ENCODE measurements at places on chromosomes 2 and 18.

DNA sequence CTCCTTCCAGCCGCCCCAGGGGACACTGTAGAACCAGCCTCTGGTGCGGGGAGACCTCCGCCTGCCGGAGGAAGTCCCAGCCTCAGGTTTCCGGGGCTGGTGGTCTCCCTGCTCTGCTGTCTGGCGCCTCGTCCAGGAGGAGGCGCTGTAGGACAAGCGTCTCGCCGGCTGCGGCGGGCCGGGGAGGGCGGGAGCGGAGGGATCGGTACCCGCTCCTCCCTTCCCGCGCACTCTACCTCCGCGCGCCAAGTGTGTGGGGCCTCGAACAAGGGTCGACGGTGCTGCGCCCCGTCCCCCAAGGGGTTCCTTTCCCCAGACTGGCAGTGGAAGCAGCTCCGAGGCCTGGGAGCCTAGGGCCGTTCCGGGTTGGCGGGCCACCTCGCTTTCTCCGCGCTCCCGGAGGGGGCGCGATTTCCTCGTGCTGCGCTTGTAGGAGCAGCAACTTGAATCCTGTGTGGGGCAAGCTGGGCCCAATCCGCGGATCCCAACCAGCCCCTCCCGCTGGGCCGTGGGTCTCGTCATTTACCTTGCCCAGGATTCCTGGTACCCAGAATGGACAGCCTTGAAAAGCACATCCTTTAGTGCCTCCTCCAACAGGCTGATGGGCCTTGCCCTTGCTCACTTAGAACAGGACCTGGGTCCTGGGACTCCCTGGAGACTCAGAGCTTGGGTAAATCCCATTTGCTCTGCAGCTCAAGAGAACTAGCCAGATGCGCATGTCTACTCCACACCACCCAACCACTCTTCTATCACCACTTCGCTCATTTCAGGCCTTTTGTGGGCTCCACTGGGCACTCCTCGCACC, 10.6 kb upstream of the HOXD4 start:
- DNase-seq: peak; percentile 83

GRCh38 chr2:7405861-7406715, 488.9 kb downstream of the RNF144A start:
- no peak for DNase-seq

DNA sequence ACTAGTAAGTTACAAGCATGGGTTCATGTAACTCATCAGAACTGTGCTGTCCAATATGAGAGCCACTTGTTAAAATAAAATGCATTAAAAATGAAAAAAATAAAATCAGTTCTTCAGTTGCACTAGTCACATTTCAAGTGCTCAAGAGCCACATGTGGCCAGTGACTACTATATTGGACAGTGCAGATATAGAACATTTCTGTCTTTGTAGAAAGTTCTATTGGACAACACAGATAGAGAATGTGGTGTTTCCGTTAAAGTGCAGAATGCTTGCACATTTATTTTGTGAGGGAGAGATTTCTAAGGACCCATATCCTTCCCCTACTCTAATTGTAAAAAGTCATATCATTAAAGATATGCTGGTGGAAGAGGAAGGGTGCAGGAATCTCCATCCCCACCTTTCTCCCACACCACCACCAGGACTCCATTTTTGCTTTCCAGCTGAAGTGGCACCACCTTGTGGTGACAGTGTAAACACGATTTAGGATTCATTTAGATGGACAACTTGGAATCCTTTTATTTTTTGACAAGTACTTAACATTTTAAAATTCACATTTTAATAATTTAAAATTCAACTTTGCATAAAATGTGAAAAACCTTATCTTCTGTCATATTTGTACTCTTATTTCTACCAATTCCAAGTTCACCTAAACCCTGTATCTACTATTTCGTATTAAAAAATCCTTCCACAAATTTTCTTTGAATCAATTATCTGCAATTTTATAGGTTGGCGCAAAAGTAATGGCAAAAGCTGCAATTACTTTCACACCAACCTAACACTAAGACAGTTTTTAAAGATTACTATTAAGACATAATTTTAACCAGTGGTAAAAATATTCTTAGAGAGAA, 9.4 kb upstream of the CD302 start:
- peak; percentile 74 for DNase-seq

- DNase-seq: no peak
Observed at GRCh38 chr2:14418115-14418514, 214.4 kb upstream of the LRATD1 start.

DNA sequence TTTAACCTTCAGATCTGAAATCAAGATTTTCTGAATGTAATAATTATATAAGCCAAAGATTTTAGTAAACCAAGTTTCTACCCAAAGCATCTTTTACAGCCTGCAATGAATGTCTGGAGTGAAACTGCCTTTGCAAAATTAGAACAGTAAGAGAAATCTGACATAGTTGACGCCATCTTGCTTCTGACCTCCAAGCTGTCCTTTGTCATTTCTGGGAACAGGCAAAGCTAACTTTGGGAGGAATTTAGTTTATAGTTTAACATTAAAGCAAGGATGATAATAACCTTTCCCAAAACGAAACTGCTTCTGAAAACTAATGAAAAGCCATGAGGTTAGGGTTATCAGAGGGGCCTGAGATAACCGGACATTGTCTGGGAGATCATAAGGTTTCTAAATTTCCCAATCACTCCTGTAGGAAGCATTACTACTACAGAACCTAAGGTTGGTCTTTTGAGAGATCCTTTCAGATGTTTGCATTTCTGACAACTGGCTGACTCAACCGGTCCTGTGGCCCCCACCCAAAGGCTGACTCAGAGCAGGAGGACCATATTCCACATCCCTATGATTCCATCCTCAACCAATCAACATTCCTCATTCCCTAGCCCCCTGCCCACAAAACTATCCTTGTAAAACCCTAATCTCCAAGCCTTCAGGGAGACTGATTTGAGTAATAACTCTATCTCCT, 124.5 kb downstream of the TMEM131 start:
- DNase-seq: no peak

GRCh38 chr2:227716501-227716900, 1.3 kb downstream of the SLC19A3 start:
- no peak for DNase-seq

DNA sequence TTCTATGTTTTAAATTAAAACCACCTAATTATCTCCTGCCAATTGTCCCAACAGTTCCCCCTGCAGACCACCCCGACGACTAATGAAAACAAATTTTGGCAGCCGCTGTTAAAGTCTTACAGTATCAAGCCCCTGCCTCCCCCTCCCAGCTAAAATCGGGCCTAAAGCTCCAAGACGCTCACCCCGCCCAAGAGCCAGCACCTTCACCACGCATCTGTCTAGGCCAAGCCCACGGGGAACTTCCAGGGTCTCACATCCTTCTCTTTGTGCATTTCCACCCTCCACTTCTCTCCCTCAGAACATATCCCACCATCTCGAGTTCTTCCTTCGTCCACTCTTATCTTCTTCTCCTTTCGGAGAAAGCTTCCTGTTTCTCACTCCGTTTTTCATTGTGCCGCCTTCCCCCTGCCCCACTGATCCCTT, 445 bp downstream of the PRPF40A start:
- peak; percentile 67 for DNase-seq

DNA sequence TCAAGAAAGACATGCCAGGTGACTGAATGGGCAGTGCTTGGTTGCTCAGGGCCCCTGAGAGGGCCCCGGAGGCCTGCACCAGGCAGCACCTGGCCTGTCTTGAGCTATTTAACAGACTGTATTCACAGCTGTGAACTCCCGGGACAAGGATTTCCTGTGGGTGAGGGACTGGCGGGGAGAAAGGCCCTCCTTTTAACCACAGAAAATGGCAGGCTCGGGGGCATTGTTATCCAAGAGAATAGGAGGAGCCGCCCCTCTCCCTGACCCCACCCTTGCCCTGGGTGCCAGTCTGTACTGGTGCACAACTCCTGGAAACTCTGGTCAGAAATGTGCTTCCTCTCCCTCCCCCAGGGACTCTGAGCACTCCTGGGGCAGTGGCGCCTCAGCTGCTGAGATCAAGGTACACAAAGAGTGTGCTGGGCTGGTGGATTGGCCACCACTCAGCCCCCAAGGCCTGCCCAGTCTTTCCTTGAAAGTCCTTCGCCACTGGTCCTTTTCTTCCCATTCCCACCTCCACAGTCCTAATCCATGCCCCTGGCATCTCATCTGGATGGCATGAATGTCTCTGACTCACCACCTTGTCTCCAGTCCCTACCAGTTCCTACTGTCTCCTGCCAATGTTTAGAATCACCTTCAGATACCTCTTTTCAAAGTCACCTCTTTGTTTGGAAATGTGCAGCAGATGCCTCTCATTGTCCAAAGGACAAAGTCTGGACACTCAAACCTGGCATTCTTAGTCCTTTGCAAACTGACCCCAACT, 19.6 kb upstream of the EPAS1 start:
- no peak for DNase-seq

- DNase-seq: no peak
Observed at GRCh38 chr18:8322486-8322885, 286.8 kb upstream of the RAB12 start.

GRCh38 chr2:221482666-221483455, 89.2 kb downstream of the EPHA4 start:
- DNase-seq: no peak

DNA sequence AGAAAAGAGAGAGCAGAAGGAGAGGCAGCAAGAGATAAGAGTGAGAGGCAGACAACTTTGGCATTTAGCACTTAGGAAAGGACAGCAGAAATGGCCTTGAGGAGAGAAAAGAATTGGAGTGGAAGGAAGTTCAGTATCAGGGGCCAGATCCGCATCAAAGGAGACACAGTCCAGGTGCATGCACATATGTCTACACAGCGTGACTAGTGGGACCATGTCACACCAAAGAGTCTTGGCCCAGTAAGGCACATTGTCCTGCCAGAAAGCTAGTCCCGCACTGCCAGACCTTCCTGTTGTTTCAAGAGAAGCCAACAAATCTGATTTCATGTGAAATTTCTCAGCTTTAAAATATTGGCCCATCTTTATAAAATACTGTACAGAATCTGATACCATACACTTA, 8.5 kb upstream of the STK39 start:
- DNase-seq: no peak

GRCh38 chr2:185610301-185610700, 128.3 kb upstream of the FSIP2 start:
- DNase-seq: no peak

GRCh38 chr2:46258937-46259776, 38.0 kb upstream of the EPAS1 start:
- DNase-seq: no peak

GRCh38 chr2:168751104-168751740, 51.2 kb upstream of the NOSTRIN start:
- DNase-seq: no peak

GRCh38 chr2:26168785-26169184, 4.1 kb upstream of the GAREM2 start:
- DNase-seq: no peak

All from NB4 (cell line).